Large intestine (tissue), 12 donors: ENCODE measurements at places on chromosomes 6 and 20.

- no peak for DNase-seq
These were observed 112.5 kb upstream of the LOC128125822 start for GRCh38 chr6:63459814-63460213.

DNA sequence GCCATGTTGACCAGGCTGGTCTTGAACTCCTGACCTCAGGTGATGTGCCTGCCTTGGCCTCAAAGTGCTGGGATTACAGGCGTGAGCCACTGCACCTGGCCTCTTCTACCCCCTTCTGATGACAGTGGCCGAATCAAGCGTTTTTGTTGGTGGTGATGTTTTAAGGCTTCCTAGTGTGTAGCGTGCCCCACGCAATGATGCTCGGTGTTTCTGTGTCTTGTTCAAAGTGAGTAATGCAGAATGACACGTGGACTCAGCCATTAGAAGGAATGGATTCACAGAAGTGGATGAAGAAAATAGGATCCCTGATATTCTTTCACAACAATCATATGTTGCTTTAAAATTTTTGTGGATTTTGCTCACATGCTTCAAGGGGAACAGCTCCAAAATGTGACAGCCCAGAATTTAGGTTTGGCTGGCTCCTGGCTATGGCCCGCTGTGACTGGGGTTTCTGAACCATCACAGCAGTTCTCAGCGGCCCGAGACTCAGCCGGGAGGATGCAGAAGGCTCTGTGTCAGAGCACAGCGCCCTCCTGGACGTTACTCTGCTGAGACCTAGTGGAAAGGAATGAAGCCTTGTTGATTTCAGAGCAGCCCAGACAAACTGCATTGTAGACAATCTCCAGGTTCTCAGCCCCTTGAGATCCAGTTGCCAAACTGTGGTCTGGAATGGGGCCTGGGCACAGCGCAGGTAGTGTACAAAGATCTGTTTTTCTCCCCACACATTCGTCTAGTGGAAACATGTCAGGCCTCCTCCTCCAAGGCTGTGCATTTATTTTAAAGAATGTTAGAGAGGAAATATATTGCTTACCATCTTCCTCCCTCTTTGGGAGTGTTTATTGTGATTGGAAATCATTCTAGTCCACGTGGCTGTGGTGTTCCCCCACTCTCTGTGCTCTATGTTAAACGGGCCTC is 57.6 kb upstream of the TIAM2 start:
- no peak for DNase-seq

GRCh38 chr6:146770275-146770964 is 171.6 kb downstream of the ADGB start:
- DNase-seq: no peak

GRCh38 chr6:139965393-139965792 is 590.9 kb upstream of the CITED2 start:
- no peak for DNase-seq

- DNase-seq: no peak
These were observed 19.2 kb downstream of the CHMP4B start for GRCh38 chr20:33830371-33830770.

DNA sequence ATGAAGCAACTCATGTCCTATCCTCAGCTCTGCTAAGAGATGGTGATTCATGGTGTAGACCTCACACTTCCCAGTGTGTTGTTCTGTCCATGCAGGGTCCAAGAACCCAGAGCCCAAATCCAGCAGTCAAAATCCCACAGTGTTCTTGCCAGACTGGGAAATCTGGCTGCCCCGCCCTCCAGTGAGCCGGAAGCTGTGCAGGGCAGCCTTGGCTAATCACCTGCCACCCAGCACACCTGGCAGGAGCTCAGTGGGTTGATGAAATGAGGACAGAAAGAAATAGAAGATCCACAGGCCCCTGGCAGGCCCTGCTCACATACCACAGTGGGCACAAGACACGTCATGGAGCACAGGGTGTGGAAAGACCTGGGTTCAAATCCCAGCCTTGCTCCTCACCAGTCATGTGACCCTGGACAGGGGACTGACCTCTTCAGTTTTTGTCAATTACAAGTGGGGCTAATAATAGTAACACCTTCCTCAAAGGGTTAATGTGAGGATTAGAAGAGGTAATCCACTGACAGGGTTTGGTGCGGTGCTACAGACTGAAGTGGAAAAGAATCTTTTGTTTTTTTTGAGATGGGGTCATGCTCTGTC is 13.6 kb upstream of the GUCA1A start:
- no peak for DNase-seq
